ENCODE measurements at places on chromosomes 1 and 21.

- no peak for DNase-seq
Observed at GRCh38 chr1:114109981-114110380, 43.7 kb downstream of the SYT6 start.

DNA sequence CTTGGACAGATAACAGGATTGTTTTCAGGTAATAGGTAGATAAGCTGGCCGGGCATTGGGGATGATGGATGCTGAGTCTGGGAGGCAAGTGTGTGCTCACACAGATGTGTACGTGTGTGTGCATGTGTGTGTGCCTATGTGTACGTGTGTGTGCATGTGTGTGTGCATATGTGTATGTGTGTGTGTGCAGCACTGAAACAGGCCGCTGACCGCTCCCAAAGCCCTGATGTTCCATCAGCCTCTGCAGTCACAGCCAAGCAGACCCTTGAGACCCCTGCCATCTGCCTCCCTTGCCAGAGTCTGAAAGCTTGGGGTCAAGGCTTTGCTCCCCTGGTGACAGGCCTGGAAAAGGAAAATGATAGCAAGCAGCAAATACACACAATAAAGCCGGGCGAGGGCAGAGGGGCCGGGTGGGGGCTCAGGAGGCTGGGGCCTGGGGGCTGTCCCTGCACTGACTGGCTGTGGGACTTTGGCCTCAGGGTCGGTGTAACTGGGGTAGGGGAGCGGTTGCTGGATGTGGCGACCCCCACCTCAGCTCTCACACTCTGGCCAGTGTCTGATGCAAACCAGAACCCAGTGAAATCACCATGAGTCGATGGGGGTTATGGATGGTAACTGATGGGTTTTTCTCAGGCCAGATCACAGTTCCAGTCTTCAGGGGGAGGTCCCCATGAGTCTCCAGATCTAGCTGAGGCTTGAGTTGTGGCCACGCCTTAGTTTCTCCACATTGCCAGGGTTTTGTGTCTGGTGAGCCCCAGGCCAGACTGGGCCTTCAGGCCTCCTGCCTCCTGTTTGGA is 9.2 kb upstream of the TNFRSF8 start:
- no peak for DNase-seq

- DNase-seq = no peak
Observed at GRCh38 chr1:244269169-244269568, 182.5 kb downstream of the ADSS2 start.

- no peak for DNase-seq
Observed at GRCh38 chr1:160076295-160076694, 5.0 kb upstream of the KCNJ9 start.

- no peak for DNase-seq
Observed at GRCh38 chr1:214290424-214291037, 9.6 kb downstream of the SMYD2 start.

GRCh38 chr1:20666804-20667203 is 5.6 kb upstream of the DDOST start:
- DNase-seq = no peak

DNA sequence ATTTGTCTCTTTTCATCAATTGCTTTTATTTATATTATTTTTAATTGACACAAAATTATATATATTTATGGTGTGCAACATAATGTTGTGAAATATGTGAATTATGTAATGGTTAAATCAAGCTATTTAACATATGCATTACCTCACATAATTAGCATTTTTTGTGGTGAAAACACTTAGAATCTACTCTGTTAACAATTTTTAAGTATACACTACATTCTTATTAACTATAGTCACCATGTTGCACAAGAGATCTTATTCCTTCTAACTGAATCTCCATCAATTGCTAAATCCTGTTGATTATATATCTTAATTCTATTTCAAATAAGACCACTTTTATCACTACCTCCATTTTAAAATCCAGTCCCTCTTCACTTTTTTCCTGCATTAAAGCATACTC is 42.5 kb downstream of the PLPPR5 start:
- no peak for DNase-seq

DNA sequence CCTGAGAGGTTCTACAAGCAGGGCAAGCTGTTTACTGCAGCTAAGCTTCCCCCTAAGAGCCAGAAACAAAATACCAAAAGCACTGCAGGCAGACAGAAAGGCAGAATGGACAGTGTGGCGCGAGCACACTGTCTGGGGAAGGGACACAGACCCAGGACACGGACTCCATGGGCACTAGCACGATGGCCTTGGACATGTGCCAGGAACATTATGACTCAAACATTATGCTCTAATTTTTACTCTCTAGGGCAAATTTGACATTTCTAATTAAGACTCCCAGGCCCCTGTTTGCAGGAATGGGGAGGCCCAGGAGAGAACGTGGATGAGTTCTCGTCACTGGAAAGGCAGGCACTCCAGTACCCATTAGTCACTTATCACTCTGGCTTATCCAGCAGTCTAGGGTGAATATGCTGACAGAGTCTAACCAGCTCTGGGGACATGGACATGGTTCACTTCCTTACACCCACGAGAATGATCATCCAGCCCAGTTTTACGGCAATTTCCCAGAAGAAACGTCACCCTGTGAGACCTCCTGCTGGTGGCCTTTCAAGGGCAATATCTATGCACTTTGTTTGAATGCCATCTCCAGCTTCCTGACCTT is 45.1 kb downstream of the CAPN8 start:
- no peak for DNase-seq

DNA sequence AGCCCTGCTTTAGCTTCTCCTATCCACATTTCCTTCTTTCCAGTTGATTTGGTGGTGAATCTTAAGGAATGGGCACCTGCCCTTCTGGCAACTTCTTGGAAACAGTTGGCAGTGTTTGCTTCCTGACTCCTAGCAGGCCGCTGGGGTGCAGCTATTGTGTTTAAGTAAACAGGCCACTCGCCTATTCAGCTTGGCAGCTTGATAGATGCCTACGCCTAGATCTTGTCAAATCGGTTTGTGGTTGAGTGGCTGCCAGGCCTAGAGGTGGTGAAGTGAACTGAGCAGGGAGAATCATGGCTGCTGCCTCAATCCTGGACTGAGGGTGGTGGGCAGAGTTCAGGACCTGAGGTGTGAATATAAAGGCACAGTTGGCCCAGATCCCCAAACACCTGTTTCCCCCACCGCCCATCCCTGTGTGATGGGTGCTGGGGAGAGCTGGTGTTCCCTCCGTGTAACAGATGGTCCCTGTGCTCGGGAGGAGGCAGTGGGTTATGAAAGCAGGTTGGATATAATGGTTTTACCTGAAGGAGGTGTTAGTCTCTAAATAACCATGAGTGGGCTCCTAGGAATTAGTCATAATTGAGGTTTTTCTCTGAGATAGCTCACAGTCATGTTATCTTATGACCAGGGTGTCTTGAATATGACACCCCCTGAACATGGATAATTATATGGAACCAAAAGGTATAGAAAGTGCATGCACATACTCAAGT is 940 bp upstream of the PLA2G2C start:
- DNase-seq = no peak

DNA sequence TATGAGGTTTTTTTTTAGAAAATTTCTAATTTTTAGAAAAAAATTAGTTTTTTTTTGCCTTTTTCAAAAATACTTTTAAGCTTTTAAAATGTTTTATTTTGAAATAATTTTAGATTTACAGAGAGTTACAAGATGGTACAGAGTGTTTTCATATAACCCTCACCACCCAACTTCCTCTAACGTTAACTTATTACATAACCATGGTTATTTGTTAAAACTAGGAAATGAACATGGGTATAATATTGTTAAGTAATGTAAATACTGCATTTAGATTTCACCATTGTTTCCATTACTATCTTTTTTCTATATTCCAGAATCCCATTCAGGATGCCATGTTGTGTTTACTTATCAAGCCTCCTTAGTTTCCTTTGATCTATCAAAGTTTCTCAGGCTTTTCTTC is 45.2 kb upstream of the ST6GALNAC3 start:
- DNase-seq = no peak

DNA sequence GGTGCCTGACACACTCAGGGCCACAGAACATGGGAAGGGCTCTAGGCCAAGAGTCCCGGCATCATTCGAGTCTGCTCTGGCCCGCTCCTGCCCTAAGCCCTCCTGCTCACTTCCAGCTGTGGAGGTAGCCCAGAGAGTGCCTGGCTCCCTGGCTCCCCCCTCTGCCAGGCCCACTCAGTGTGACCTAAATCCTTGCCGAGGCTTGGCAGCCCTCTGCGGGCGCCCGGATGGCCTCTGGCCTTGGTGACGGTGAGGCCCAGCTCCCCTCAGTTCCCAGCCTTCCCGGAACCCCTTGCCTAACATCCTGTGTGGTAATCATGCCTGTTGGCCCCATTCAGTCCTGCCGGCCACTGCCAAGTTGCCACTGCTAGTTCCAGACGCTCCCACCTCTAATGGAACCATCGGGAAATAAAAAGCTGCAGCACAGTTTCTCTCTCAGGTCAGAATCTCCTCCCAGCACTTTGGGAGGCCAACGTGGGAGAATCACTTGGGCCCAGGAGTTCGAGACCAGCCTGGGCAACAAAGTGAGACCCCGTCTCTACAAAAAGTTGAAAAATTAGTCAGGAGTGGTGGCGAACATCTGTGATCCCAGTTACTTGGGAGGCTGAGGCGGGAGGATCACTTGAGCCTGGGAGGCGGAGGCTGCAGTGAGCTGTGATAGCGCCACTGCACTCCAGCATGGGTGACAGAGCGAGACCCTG is 1.2 kb upstream of the H6PD start:
- no peak for DNase-seq

- DNase-seq = no peak
Observed at GRCh38 chr1:161803181-161803580, 37.1 kb downstream of the ATF6 start.

DNA sequence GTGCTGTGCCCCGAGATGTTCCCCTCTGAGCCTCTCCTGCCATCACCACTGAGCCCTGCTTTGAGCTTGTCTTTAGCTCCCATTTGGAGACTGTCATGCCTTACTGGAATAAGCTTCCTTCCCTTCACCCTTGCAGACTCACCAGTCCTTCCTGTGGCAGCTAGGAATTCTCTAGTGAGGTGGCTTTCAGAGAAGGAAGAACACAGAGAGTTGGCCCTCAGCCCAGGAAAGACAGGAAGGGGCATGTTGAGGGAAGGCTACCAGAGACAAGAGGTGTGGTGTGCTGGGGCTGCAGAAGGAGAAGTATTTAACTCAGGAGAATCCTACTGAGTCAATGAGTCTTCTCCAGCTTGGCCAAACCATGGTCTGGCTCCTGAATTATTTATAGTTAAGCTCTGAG is 76.3 kb downstream of the UCK2 start:
- no peak for DNase-seq

GRCh38 chr21:39084073-39084472 is 99.2 kb downstream of the PSMG1 start:
- DNase-seq = no peak

- no peak for DNase-seq
Observed at GRCh38 chr1:11787251-11787803, 18.4 kb downstream of the MTHFR start.

DNA sequence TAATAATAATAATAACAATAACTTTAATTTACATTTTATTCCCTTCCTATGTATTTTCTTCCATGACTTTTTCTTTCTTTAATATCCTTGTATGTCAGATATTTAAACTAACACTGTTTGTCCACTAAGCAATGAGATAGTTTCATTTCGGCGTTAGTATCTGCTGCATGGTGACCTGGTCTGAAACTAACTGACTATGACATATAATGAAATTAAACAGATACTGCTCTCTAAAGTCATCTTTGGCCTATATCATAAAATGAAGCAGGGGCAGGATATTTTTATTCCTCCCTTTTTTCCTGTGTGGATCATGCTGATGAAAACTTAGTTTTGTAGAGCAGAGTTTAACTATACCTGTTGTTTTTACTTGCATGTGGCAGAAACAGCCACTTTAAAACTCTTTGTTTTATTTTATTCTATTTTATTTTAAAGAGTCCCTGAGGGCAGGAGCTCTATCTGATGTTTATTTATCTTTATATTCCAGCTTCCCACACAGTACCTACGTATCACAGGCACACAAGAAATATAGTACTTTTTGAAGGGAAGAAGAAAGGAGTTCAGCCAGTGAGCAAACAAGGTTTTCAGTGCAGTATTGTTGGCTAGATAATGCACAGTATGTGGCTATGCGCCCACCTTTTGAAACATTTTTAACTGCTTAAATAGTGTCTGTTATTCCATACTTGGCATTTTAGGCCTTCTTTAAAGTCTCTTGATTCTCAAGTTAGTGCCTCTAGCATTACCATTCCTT is 165.6 kb downstream of the PHTF1 start:
- DNase-seq = no peak

- no peak for DNase-seq
Observed at GRCh38 chr1:228241259-228241658, 33.4 kb downstream of the OBSCN start.
